Progenitor cell of endocrine pancreas (in vitro differentiated cells): ENCODE measurements at places on chromosomes 3 and 15.

GRCh38 chr15:35308802-35309201 is 223.7 kb upstream of the NANOGP8 start:
- no peak for DNase-seq

- no peak for DNase-seq
These were observed 12.4 kb downstream of the PCYT1A start for GRCh38 chr3:196275126-196275525.

DNA sequence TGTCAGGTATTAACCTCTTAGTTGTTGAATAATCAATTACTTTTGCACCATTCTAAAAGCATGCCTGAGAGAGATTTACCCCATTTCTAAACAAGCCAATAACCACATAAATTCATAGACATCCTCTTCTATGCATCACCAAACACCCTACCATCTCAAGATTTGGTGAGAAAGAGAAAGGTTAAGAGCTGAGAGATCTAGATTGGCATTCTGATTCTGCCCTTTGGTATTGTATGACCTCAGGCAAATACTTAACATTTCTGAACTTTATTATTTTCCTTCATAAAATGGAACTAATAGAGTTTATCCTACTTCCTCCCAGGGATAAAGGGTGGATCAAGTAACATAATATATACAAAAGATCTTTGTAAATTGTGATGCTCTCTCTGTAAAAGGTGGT is 146.5 kb upstream of the MME start:
- DNase-seq: no peak

DNA sequence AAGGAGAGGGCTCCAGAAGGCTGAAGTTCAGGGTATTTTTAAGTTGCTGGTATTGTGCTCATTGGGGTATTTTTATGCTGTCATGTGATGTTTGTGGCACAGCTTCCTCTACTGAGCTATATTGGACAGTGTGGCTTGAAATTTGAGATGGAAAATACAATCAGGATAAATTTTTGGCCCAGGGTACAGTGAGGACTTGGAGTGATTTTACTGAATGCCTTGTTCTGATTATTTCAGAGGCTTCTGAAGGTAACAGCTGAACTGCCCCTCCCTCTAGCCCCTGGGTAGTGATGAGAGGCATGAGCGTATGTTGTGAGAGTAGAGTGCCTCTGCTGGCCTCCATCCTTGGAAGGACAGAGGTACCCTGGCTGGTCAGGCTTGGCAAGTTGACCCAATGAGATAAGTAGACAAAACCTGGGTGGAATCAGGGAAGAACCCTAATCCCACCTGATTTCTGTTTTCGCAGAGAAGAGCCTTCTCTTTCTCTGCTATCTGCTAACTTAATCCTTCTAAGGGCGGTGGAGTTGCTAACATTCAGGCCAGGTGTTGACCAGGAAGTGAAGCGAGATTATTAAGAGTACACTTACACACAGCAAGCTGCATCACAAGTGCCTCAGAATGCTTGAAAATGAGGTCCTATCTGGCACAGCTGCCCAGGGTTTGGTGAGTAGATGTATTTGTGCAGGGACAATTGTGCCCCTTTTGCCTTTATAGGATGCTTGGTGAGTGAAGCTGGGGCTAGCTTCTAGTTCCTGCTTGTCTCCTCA is 98.1 kb upstream of the CLSTN2 start:
- no peak for DNase-seq

GRCh38 chr3:87088430-87088992 is 97.6 kb upstream of the VGLL3 start:
- DNase-seq: no peak
